ENCODE measurements at places on chromosomes 7 and 10. TPM values are rescaled to one million over a fixed set of nuclear protein-coding genes. Genes with fewer than 3 reads are reported as not detected.
A peak's percentile ranks its signal among the peaks of the same experiment; 100 is the strongest.

DNA sequence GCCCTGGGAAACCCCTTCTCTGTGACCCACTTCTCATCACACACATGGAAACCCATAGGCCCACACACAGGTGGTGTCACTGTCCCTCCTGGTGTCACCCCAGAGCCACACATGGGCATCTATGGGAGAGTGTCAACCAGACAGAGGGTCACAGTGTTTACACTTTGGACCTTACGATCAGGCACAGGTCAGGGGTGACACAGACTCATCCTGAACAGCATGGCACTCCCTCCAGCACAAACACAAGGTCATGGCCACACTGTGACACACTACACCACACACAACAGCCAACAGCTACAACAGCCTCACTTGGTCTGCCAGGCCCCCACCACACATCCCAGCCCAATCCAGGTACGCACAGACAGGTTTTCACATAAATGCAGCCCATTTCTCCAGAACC is 6.2 kb downstream of the TLX1 start:
- no peak for DNase-seq

DNA sequence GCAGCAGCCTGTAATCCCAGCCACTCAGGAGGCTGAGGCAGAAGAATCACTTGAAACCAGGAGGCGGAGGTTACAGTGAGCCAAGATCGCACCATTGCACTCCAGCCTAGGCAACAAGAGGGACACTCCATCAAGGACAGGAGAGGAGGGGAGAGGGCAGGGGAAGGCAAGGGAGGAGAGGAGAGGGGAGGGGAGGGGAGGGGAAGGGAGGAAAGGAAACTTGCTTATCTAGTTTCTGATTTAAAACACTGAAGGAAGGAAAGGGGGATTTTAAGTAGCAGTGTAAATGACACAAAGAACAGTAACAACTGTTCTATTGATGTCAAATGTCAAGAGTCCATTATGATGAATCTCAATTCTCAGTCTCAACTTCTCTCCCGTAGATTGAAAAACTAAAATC is 43.7 kb downstream of the SRPK2 start:
- no peak for DNase-seq

- peak; percentile 77 for DNase-seq
Observed at GRCh38 chr10:22333167-22333974, 11.9 kb upstream of the SPAG6 start.

The SRRT gene
- total RNA-seq: 300 TPM

DNA sequence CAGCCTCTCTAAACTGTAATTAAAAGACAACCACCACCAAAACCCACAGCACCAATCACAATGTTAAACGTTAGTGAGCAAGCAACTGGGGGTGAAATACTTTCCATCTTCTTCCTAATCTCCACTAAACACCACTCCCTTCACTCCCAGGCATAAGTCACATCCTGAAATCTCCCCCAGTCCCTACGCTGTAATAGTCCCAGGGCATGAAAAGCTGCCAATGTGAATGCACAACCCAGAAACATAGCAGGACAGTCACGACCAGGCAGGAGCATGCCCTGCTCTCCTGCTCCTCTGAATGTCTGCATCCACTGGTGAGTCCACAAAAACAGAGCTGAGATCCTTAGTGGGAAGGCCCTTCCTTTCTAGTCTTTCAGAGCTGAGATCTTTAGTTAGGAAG is 288.9 kb downstream of the PARD3 start:
- no peak for DNase-seq

DNA sequence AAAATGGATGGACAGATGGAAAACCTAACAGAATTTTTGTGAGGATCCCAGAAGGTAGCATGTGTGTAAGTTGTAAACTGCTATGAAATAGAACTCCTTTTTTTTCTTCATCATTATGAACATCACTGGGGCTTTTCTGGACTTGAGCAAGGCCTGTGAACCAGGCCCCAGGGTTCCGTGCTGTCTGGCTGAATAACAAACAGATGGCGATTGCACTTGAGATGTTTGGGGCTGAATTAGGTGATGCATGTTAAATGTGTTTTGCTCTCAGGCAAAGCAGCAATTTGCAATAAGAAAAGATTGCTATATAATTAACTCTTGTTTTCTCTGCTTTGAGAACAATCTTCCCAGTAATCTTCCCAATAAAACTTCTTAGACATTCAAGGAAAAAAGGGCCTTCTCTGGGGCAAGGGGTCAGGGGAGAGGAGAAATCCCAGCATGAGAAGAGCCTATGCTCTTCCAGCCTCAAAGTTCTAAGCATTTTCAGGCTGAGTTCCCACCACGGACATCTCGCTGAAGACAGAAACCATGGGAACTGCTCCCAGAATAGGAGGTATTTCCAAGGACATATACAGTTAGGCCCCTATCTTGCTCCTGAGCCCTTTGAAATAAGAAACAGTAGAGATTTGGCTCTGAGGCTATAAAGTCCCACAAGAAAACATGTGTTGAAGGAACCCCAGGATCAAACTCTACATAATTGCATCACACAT is 98.7 kb downstream of the ITIH5 start:
- DNase-seq: no peak

GRCh38 chr7:139749545-139749944 is 28.3 kb downstream of the HIPK2 start:
- DNase-seq: no peak

The TWIST1 gene
- total RNA-seq: 7.5 TPM

All from activated CD4-positive, alpha-beta T cell treated with anti-CD3 and anti-CD28 coated beads, Interleukin-2, amount 10 ng/mL, durations not matched to agents 24 days and 14 days (primary cell).